ENCODE measurements at places on chromosomes 4 and X.

DNA sequence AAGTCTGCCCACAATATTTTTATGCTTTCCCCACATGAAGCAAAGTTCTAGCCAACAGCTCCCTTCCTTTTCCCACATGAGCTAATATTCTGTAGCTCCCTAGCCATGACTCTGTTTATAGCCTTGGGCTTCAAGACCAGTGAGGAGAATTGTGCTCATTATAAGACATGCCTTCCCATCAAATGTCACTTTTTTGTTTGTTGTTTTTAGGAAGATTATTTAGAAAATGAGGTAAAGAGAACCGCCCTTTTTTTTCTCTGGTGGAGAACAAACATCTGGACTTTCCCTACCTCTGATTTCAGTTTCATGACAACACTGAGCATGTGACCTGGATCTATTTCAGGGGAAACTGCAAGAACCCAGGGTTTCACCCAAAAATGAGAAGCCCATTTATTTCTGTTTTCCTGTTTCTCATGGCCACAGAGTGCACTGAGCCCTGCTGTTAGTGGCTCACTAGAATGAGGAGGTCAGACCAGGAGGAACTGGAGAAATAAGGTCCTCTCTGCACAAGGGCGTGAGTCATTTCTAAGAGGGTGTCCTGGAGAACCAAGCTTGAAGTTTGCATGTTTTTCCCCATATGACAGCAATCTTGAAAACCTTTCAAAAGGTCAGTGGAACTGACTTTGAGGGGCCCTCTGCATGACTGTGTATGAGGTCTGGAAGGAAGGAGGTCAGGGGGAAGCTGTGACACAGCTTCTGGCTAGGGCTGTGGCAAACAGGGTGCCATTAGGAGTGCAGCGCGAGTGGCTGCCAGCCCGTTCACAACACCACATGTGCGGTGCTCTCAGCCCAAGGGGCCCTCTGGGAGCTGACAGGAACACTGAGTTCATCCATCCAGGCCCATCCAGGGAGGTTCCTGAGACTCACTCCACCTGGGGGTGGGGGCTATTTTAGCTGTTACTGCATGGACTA is 55.2 kb downstream of the CHST7 start:
- DNase-seq, result peak; percentile 19

- DNase-seq, result no peak
These were observed 10.4 kb upstream of the G3BP2 start for GRCh38 chr4:75683482-75684155.

GRCh38 chr4:88911246-88912212 is 145.5 kb downstream of the FAM13A start:
- peak; percentile 6 for DNase-seq

GRCh38 chr4:30028826-30029225 is 691.3 kb upstream of the PCDH7 start:
- no peak for DNase-seq

DNA sequence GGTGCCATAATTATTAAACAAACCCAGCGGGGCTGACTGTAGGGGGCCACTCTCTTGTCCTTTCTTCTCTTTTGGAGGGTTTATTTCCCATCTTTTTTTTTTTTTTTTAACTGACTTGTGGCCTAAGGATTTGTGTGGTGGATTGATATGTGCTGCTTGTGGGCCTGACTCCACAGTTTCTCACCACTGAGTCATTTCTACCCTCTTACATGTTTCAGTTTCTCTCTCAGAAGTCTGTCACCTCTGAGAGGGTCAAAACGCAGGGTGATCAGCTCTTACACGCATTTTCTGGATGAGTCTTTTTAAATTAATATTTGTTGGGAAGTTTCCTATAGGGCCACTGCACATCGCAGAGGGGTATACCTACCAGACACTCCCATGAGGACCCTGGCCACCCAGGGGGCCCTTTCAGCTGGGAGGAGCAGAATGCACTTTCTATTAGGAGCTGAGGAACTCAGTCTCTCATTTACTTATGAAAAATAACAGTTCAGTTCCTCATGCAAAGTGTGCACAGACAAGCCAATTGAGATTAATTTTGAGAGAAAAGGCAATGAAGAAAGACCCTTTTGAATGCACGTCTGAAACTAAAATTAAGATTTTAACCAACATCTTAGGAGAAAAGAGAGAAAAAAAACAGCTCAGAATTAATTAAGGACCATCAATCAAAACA is 407.9 kb downstream of the TECRL start:
- no peak for DNase-seq

DNA sequence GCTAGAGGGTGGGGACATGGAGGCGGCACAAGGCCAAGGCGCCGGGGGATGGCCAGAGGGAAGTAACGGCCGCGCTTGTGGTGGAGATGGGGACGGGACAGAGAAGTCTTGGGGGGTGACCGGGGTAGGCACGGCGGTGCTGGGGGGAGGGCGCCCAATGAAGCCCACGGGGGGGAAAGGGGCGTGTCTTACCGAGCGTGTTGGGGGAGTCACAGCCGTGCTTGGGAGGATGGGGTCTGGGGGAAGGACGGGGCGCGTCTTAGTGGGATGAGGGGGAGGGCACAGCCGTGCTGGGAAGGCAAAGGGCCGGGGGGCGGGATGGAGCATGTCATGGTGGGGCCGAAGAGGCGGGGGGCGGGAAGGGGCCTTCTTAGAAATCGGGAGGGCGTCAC is 952 bp downstream of the ARSD start:
- DNase-seq, result no peak

DNA sequence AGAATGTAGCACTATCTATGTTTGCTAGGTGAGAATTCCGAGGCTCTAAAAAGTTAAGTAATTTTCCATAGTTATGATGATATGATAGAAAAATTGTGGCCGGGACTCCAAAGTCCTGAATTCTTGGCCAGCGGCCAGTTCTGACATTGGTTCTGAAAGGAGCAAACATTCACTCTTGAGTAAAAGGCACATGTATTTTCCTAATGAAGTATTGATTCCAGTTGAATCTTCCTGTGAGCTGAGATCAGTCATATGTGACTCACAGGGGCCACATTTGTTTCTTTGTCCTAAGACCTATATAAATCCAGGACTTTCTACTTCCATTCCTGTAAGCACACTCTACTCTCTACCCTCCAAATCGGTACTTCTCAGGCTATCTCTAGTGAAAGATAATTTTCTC is 349.9 kb downstream of the BMPR1B start:
- DNase-seq, result no peak

GRCh38 chrX:8731559-8732395 is at the start of gene ANOS1:
ANOS1 (minus strand) TSS chrX:8732137; CDS start chrX:8732036, 101 bp downstream.
- DNase-seq, result no peak

- no peak for DNase-seq
These were observed 342.9 kb upstream of the ADGRL3 start for GRCh38 chr4:60857130-60857753.

- DNase-seq, result peak; percentile 23
These were observed 111.3 kb upstream of the ATP8A1 start for GRCh38 chr4:42768125-42768748.

DNA sequence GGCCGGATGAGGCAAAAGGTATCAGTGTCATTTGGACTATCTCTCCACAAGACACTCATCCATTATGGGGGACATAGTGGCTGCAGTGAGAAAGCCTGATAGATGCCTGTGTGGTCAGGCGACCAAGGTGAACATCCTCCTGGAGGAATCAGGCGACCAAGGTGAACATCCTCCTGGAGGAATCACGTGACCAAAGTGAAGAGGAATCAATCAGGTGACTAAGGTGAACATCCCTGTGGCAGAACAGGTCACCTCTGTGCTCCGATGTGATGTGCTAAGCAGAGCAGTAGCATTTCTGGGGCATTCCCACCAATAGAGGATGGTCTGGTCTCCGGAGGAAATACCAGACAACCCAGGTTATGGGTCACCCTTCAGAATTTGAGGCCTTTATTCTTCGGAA is 44.0 kb downstream of the RNF212 start:
- DNase-seq, result no peak

DNA sequence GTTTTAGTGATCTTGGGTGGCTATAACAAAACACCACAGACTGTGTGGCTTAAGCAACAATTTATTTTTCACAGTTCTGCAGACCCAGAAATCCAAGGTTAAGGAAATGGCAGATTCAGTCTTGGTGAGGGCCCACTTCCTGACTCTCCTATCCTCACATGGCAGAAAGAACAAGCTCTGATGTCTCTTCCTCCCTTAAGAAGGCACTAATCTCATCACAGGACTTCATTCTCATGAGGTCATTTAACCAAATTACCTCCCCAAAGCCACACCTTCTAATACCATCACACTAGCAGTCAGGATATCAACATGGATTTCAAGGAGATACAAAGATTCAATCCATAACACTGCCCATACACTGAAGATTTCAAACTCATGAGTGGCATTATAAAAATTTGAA is 350.3 kb downstream of the GRID2 start:
- no peak for DNase-seq
